ENCODE measurements at places on chromosomes 5 and 9.

GRCh38 chr9:79256691-79257213, 315.0 kb upstream of the TLE4 start:
- peak; percentile 2 for DNase-seq

- DNase-seq = no peak
Observed at GRCh38 chr9:107033966-107034365, 171.0 kb downstream of the ZNF462 start.

GRCh38 chr5:148458036-148458888, 74.5 kb downstream of the FBXO38 start:
- no peak for DNase-seq

DNA sequence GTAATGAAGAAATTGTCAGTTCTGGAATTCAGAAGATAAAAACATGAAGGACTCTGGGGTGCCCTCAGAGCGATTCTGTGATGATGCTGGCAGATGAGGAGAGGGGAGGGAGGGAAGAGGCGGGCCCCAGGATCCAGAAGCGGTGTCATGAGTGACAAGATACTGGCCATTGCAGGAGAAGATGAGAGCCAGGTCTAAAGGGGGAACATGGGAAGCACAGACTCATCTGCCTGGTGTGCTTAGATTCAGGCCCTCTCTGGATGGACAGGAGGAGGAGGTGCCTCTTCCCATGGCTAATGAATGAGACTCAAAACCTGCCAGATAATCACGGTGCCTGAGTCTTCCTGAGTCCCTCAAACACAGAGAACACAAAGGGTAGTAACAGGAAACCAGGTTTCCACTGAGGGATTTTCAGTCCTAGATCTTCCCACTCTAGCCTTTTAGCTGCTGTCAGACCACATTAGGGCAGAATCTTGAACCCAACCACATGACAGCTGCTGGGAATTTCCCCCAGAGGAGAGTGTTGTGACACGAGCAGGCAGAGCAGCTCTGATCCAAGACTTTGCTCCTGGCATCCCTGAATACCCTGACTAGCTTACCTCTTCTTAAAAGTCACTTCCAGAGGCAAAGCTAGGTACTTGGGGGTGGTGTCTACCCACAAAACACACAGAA, 28.2 kb upstream of the HSPA9 start:
- DNase-seq = no peak

DNA sequence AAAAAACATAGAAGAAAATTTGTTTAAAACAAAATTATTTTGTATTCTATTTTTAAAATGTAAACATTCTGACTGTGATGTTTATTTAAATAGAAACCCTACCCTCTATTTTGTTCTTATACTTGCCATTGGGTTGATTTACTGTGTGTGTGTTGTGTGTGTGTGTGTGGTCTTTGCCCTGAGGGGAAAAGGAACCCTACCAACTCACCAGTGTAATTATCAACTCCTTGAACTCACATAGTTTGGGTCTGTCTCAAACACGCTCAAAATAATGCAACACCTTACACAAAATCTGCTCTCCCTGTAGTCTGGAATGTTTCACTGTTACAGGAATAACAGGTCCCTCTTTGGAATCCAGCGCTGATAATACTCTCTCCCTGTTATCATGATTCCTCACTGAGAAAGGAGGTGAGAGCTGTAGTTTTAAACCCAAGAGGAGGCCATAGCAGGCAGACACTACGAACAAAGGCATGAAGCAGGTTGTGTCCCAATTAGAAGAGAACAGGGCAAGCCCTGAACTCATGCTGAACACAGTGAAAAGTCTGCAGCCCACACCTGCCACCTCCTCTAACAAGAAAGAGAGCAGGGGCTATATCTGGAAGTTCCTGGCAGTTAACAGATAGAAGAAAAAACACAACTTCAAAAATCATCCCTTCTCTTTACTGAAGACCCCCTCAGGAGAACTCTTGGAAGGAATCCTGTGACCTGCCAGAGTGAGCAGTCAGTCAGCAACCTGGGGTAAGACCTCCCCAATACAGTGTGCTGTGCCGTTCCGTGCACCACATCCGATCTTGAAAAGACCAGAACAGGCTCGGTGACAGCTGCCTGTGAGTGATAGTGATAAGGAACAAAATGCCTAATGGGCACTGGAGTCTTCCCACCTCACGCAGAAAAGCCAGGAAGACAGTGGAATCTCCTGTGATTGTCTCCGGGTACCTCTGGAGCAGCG, 608.1 kb upstream of the ADAMTS16 start:
- DNase-seq = no peak

GRCh38 chr5:180175015-180175431, 34.0 kb downstream of the RASGEF1C start:
- no peak for DNase-seq

DNA sequence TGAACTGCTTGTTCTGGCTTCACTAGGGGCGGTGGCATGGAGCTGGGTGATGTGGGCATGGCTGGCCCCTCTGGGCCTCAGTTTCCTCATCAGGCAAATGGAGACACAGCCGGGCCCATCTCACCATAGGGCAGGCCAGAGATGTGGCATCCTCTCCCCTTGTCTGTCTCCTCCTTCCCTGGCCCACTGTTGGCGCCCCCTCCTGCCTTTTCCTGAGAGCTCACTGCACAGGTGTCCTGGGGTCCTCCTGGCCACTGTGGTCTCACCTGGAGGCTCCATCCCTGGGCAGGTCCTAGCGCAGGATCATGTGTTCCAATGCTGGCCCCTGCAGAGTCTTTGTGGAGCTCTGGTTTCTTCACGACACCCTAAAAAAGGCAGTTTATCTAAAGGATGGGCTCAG, 53.5 kb downstream of the NEK6 start:
- no peak for DNase-seq

DNA sequence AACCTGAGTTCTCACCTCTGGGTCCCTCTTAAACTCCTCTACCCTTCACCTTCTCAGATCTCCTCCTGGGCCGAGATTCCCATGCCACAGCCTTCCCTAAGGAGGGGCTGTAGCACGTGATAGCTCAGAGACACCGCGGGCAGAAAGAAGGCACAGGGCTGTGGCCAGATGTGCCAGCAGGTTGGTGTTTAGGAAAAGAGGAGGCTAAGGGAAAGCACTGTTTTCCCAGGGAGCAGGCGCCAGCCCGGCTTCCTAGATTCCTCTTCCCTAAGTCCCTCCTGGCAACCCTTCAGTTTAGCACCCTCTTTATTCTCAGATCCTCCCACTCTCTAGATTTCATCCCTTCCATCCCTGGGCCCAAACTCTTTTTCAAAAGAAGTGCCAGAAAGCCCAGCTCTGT, 59.4 kb upstream of the CCNG1 start:
- no peak for DNase-seq

DNA sequence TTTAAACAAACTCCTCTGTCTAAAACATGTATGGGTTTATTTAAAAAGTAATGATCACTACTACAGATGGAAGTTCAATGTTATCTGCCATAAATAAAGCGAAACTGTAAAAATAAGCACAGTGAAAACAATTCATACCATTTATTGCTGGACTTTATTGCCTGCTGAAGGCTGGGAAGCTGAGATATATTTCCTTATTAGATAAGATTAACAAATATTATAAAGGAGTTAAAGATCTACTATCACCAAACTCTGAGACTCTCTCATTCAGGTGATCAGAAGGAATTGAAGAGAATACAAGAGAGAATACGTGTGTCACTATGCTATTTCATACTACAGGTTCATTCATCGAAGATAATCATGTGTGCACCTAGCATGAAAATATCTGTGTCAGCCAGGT, 190.9 kb upstream of the ATP10B start:
- DNase-seq = no peak

GRCh38 chr9:74771262-74771585, 116.5 kb downstream of the TRPM6 start:
- no peak for DNase-seq

DNA sequence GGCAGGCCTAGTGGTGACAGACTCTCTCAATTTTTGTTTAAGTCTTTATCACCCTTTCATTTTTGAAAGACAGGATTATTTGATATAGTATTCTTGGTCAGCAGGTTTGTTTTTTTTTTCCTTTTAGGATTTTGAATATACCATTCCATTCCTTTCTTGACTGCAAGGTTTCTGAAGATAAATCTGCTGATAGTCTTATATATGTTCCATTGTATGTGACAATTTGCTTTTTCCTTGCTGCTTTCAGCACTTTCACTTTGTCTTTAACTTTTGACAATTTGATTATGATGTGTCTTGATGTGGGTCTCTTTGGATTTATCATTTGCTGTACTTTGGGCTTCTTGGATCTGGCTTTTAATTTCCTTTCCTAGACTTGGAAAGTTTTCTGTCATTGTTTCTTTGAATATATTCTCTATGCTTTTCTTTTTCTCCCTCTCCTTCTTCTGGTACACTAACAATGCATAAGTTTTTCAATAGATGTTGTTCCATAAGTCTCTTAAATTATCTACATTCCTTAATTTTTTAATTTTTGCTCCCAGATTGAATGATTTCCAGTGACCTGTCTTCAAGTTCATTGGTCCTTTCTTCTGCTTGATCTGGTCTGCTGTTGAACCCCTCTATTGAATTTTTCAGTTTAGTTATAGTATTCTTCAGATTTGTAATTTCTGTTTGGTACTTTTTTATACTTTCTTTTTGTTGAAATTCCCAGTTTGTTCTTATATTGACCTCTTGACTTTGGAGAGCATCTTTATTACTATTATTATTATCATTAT, 14.6 kb upstream of the FBXW2 start:
- DNase-seq = no peak

GRCh38 chr9:77018058-77018968, 1.1 kb upstream of the FOXB2 start:
- no peak for DNase-seq

- no peak for DNase-seq
Observed at GRCh38 chr5:60903356-60903755, 41.5 kb downstream of the ERCC8 start.

DNA sequence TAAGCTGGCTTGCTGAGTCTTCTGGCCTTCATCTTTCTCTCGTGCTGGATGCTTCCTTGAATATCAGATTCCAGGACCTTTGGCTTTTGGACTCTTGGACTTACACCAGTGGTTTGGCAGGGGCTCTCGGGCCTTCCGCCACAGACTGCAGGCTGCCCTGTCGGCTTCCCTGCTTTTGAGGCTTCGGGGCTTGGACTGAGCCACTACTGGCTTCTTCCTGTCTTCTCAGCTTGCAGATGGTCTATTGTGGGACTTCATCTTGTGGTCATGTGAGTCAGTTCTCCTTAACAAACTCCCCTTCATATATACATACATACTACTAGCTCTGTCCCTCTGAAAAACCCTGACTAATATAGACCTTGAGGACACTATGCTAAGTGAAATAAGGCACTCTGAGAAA, 78.3 kb upstream of the SSBP2 start:
- DNase-seq = no peak

- no peak for DNase-seq
Observed at GRCh38 chr9:88090151-88090581, 48.1 kb downstream of the SPATA31C2 start.

DNA sequence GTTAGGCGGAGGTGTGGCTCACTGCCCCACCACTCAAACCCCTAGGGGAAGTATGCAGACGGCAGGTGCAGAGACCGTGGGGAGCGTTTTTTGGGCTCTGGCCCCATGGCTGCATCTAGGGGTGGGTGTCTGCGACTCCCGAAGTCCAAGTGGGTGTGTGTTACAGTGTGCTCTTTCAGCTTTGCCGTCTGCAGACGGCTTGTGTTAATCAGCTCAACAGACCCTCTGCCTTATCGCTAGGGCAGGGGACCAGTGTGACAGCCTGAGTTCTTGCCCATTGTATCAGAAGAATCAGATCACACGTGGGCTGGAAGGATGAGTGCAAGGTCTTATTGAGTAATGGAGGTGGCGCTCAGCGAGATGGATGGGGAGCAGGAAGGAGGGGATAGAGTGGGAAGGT, 162.8 kb downstream of the ENC1 start:
- no peak for DNase-seq

DNA sequence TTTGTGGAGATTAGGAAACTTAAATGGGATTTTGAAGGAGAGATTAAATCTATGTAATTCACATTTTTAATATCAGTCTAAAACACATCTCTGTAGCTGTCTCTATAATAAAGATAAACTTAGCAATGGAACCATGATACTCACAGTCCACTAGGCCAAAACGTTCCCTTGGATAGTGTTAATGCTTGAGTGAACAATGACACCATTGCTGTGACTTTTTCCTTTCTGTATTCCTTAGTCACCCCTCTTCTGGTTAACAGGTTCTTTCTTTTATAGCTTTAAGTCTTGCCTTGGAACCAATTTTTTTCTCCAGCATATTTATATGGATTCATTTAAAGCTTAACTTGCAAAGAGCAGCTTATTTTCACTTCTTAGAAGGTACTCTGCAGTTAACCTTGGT, 63.3 kb downstream of the INSL6 start:
- DNase-seq = no peak

DNA sequence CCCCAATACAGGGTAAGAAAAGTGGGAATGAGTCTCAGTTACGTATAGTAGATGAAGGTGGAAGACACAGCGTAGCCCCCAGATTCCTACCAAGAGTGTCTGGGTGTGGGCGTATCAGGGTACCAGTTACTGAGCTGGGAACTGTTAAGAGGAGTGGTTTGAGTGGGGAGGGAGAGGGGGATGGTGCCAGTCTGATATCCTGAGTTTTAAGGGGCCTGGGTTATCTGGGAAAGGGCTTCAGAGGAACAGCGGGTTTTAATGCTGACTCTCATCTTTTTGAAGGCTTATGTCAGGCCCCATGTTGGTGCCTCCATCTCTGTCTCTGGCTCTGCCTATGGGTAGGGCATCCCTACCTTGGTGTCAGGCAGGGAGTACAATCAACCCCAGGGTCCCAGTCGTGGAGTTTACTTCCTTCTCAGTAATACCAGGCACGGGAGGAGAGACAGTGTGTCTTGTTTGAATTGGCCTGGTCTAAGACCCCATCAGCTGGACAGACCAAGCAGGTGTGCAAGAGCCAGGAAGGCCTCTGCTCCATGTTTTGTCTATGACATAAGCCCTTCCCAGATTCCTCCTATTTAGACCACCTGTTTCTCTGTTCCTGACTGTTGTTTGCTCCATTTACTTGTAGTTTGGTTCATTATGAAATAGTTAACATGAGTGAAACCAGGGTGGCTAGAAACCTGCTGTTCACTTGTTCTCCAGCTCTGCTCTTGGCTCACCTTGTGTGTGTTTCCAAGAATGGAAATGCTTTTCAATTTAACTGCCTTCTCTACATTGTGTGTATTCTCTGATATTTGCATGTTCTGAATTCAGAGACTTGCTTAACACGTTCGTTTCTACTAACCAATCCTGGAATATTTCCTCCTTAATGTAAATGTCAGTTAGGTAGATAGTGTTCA, 125.6 kb downstream of the DAB2IP start:
- no peak for DNase-seq

DNA sequence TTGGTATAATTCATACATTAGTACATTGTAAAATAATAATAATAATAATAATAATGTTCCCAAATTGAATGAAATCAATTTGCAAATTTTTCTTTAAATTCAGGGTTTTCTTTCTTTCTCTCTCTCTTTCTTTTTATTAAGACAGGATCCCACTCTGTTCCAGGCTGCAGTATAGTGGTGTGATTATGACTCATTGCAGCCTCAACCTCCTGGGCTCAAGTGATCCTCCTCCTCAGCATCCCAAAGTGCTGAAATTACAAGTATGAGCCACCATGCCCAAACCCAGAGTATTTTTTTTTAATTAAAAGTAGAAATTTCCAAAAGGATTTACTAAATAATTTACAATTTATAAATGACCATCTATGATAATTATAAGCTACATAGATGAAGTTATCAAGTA, 117.7 kb downstream of the HOMER1 start:
- DNase-seq = no peak

Measured in HT-29 (cell line).